Common myeloid progenitor, CD34-positive (primary cell): ENCODE measurements at places on chromosomes 1 and 21.

DNA sequence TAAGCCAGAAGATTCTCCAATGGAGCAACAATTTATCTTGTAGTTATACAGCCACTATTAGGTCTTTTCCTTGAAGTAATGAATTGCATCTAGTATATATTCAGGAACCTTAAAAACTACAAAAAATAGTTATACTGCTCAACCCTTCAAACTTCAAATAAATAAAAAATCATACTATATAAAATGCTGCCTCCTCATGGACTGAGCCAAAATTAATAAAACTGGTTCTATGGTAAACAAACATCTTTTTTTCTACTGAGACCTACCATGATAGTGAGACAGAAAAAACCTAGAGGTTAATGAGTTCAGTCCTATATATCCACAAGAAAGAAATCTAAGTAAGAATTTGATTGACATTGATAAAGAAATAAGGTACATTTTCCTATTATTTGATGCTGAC is 67.7 kb downstream of the GPATCH2 start:
- no peak for DNase-seq

- DNase-seq, result peak; percentile 74
These were observed 32.1 kb downstream of the CD244 start for GRCh38 chr1:160830321-160831153.

DNA sequence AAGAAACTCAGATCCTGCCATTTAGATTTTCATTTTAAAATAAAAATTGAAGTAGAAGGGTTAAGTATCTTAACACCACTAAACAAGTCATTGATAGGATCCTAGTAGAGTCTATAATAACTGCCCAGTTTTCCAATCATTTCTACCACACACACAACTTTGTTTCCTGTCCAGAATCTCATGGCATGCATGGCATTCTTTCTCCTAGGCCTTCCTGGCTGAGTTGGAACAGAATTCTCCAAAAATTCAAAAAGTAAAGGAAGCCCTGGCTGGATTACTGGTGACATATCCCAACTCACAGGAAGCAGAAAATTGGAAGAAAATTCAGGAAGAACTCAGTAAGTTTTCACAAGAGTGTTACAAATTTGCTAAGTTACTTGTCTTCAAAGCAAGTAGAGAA is 111.4 kb upstream of the BMP8A start:
- no peak for DNase-seq

DNA sequence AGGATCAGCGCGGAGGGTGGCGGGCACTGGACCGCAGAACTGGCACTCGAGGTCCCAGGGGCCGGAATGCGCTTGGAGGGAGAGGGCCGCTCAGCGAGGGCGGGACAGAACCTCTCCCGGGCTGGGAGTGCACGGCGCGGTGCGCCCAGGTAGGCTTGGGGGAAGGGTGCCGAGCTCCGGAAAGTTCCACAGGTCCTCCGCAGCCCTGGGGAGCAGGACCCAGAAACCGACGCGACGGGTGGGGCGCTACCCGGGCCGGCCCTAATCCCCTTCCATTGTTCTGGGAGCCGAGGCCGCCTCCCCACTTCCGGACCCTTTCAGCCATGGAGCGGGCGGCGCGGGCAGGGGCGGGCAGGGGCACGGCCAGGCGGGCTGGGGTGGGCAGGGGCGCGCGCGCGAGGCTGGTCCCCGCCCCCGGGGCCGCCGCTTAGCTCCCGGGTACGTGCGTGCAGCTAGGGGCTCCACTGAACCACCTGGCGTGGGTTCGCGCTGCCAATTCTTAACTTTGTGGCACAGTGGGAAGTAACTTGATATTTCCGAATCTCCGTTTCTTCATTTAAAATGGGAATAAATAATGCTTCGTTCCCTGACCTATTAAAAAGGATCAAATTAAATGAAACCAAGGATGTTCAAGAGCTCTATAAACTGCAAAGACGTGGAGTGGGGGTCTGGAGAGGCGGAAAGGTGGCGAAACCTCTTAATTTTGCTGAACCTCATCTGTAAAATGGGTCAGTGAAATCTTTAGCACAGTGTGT is 20.7 kb downstream of the LGR6 start:
- DNase-seq, result no peak

GRCh38 chr1:233439721-233440120 is 112.2 kb downstream of the MAP3K21 start:
- no peak for DNase-seq

- DNase-seq, result no peak
These were observed 129.8 kb upstream of the CACNA1E start for GRCh38 chr1:181353526-181353925.

- peak; percentile 32 for DNase-seq
These were observed 50.8 kb downstream of the CAPN9 start for GRCh38 chr1:230797942-230798365.

GRCh38 chr1:230266456-230266855 is 159.7 kb downstream of the PGBD5 start:
- no peak for DNase-seq

DNA sequence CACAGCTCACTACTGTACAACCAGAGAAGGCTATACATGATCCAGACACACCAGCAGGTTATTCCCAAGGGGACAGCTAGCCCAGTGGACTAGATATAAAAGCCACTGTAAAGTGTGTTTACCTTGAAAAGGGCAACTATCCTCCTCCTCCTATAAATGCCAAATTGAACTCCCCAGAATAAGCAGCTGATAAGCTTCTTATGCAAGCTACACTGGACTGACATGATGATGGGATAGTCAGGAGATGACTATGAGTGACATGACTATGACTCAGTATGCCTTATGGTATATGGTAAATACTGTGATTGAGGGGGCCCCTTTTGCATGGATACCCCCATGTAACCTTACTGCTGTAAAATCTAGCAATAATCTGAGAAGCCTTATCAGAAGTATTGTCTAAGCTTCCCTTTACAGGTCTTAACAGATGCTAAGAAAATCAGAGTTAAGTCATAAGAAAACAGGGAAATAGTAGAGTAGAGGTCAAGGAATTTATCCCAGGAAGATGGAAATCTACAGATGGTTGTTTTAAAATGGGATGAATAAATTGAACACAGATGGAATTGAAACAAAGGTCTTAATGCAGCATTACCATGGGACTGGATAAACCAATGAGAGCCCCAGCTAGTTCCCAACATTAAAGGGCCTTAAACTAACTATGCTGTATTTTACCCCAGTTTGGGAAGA is 55.8 kb downstream of the TRIM33 start:
- DNase-seq, result no peak

DNA sequence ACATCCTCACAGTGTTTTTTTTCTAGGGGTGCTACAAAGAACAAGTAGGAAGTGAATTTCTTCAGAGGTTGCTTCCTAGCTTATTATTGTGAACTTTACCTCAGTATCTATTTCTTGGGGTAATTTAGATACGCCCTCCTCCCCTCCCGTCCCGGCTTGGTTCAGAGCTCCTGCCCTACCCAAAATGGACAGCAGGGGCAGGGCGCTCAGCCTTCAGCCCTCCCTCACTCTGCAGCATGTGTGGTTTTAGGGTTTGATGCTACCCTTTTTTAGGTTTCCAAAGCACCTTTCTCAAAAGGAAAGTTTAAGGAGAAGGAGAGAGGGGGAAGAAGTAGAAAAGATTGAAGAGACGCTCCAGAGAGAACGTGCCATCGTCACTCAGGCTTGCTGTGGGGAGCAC is 16.9 kb upstream of the POGK start:
- DNase-seq, result no peak

GRCh38 chr1:8365661-8366362 is 47.9 kb downstream of the SLC45A1 start:
- no peak for DNase-seq

GRCh38 chr1:150577557-150578271 is 1.7 kb downstream of the MCL1 start:
- no peak for DNase-seq

- no peak for DNase-seq
These were observed 21.1 kb downstream of the ATP8B2 start for GRCh38 chr1:154346276-154346917.

DNA sequence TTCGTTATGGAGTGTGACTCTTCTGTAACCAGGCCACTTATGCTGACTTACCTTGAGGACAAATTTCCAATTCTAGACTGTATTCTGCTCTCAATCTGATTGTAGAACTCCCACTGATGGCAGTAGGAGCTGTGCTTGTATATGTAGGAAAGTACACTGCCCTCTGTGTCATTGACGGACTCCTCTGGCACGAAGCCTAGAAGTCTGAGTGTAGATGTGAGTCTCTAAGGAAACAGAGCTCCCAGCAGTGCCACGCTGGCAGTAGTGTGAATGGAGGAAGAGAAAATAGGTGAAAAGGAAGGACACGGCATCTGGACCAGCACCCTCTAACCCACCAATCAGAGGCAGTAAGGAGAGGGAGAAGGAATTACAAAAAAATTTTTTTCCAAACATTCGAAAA is 130.4 kb upstream of the ADGRL2 start:
- DNase-seq, result peak; percentile 43

GRCh38 chr1:224721000-224721399 is 104.9 kb downstream of the CNIH3 start:
- DNase-seq, result no peak

GRCh38 chr1:3663999-3664699 is 11.8 kb downstream of the TP73 start:
- DNase-seq, result no peak

DNA sequence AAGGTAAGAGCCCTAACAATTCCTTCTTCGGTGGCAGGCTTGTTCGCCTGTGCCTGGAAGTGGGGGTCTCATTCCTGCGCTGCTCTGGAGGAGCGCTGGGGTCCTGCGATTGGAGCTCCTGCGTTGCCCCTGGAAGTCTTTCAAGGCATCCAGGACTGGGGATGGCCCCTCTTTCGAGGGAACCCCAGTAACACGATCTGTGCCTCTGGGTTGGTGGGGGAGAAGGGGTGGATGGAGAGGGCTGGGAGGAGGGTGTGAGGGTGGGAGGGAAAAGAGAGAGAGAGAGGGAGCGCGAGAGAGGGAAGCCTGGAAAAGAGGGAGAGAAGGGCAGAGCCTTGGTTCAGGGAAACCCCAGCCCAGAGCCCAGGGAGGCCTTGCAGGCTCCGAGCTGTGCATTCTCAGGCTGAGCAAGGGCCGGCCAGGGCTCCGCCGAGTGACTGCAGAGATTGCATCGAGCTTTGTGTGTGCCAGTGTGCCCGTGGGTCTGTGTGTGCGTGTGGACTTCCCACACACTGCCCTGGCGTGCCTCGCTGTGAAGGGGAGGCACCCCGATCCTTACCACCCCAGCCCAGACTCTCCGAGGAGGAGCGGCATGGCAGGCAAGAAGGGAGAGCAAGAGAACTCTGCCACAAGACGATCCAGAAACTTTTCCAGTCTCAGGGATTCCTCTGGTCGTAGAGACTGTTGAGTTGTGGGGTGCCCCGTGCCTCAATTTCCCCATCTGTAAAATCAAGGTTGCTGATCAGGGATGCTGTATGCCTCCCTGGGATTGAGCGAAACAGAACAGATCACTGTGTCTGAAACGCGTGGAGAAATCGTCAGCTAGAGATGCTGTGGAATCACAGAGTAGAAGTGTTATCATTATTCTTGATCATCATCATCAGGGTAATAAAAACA is 619 bp downstream of the BCL9 start:
- peak; percentile 5 for DNase-seq

GRCh38 chr1:81827942-81828341 is 27.2 kb downstream of the ADGRL2 start:
- DNase-seq, result no peak

DNA sequence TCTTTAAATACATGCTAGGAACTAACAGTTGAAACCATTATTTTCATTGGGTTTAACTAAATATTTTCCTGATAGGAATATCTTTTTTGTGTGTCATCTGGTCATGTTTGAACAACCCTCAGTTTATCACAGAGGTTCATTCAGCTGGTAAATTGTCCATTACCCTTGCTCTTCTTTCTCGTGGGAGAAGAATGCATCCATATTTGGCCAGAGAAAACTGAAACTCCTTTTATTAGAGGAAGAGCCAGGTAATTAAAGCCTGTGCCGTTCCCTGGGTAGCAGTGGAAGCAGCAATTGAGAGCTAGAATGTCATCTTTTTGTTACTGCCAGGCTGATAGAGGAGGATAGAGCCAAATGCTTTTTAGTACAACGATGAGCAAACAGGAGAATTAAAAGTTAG is 587.2 kb upstream of the ZRANB2 start:
- DNase-seq, result no peak

DNA sequence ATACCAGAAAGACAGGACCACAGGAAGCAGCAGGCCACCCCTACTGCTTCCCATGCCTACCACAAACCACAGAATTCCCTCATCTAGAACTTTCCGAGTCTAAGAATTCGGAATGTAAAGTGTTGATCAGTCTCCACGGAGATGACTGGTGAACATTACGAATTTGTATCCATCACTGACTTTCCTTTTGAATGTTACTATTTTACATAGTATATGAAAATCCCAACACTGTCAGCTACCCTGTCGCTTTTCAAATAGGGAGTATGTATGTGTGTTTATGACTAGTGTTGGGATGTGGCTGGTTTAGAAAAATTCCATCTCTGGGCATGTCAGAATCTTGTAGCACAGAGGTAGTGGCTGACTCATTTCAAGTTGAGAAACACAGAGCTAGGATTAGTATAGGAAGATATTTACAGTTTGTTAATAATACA is 118.2 kb downstream of the COQ8A start:
- DNase-seq, result no peak

DNA sequence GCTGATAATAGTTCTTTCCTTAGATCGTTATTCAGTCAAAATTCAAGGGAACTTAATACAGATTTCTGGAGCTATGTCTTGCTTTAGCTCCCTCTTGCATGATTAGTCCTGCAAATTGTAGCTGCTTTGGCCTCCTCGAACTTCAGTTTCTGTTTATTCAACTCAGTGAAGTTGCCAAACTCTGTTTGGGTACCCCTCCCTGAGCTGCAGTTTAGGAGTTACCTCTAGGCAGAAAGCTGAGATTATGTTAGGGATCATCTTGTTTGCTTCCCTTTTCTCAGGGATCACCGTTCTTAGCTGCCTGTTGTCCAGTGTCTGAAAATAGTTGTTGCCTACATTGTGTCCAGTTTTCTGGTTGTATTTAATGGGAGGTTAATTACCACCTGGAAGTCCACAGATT is 43.5 kb downstream of the SNX27 start:
- no peak for DNase-seq

GRCh38 chr1:192564099-192564498 is 11.5 kb upstream of the RGS1 start:
- DNase-seq, result no peak

DNA sequence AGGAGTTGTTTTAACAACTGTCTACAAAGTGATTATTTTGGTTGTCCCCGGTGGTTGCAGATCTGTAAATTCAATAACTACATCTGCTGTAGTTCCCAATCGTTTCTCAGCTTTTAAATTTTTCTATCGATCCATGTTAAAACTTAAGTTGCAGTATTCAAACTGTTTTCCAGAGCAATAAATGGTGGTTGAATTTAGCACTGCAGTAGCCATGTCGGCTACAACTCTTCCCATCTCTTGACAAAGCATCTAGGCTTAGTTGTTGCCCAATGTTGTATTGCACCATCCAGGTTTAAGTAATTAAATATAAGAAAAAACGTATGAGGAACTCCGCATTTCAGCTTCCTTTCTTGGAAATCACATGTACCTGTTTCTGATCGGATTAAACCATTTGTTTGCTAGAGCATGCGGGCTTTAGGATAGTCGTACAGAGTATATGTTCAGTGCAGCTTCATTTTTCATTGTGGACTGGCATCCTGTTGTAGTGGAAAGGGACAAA is 996 bp downstream of the CNIH4 start:
- peak; percentile 16 for DNase-seq
